Stimulated activated CD8-positive, alpha-beta memory T cell treated with anti-CD3 and anti-CD28 coated beads, Interleukin-7, amount 100 ng/mL, for 48 hours (primary cell): ENCODE measurements at places on chromosomes 12 and 14.
A peak's percentile ranks its signal among the peaks of the same experiment; 100 is the strongest.

DNA sequence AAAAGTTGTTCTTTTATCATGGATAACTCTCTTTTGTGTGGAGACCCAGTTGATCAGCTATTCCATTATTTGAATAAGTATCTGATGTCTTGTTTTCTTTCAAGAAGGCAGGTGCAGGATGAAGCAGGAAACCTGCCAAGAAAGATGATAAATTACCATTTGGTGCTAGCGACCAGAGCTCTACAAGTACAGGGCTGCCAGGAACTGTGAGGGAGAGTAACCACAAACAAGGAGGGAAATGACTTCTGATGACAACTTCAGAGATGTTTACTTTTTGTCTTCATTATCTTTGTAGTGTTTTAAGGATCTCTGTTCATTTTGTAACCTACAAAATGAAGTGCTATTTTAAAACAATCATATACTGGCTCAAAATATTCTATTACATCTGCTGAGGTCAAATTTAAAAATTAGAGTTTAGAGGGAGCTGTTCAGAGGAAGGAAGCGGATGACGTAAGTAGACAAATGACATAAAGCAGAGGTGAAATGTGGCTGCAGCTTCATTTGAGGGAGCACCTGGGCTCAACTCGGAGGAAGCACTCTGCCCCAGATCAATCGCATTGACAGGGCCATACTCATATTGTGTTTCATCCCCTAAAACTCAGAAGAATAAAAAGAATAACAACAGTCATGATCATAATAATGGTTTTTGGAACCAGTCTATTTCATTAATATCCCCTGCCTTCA, 226.8 kb downstream of the C12orf42 start:
- no peak for DNase-seq

GRCh38 chr12:126353604-126354003, 1288.4 kb downstream of the AACS start:
- DNase-seq: no peak

- DNase-seq: no peak
Measured at GRCh38 chr14:56528927-56529326, 50.7 kb upstream of the TMEM260 start.

GRCh38 chr14:92932448-92933395, 9.8 kb downstream of the CHGA start:
- DNase-seq: no peak

GRCh38 chr12:51368640-51369517, 22.3 kb downstream of the GALNT6 start:
- DNase-seq: peak; percentile 73

GRCh38 chr12:29816874-29817725, 33.4 kb upstream of the TMTC1 start:
- no peak for DNase-seq

GRCh38 chr14:104284636-104285507, 146.5 kb downstream of the KIF26A start:
- no peak for DNase-seq

DNA sequence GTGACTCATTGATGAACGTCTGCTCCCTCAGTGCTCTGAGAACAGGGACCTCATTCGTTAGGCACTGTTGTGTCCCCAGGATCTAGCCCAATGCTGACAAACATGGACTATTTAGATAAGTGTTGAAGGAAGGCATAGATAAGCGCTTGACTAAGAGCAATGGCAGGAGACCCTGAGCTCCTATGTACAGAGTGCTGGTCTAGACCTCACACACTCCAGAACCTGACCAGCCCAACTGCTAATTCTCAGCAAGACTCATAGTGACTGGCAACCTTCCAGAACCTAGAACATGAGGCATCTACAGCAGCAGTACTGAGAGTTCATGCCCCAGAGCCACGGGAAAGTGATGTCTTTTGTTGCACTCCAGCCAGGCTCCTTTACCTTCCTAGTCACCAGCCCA, 69.2 kb downstream of the CRACR2A start:
- no peak for DNase-seq

GRCh38 chr12:39526974-39527373, 84.1 kb upstream of the KIF21A start:
- no peak for DNase-seq

GRCh38 chr14:74457565-74457895, 31.5 kb upstream of the SYNDIG1L start:
- DNase-seq: no peak

GRCh38 chr12:116201908-116202307, 75.6 kb downstream of the MED13L start:
- no peak for DNase-seq

DNA sequence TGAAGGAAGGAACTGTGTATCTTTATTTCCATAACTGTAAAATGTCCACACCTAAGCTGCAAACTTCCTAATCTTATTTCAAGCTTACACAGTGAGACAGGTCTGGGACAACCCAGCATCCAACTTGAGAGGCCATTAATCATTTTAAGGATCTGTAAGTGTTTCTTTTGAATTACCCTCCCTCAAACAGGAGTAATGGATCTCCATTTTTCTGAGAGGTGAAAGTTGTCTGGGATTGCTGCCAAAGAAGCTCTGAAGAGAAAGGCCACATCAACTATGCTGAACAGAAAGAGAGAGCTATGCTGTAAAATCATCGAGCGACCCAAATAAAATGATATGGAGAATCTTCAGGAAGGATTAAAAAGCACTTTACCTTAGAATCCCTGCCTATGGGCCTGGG, 131.7 kb upstream of the CPNE8 start:
- no peak for DNase-seq

- DNase-seq: no peak
Measured at GRCh38 chr14:53620317-53620716, 336.3 kb downstream of the BMP4 start.

GRCh38 chr12:79125358-79125757, 260.8 kb downstream of the SYT1 start:
- DNase-seq: no peak

DNA sequence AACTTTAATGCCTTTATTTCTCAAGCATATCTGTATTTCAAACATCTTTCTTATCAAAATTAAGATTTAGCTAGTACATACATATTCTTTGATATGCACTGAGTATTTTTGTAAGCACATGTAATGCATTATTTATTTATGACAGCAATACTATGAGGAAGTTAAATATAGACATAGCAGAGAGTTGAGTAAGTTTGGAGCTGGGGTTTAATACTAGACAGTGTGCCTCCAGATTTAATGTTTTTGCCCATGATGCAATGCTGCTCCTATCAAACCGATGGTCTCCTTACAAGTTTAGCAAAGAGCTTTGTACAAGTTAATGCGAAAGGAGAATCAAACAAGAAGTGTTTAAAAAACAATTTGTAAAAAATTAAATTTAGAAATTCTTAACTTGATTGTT, 826.6 kb upstream of the MGAT4C start:
- no peak for DNase-seq

- DNase-seq: no peak
Measured at GRCh38 chr14:20412411-20412810, 890 bp downstream of the TEP1 start.

GRCh38 chr14:88481794-88482193, 73.0 kb downstream of the PTPN21 start:
- DNase-seq: no peak

DNA sequence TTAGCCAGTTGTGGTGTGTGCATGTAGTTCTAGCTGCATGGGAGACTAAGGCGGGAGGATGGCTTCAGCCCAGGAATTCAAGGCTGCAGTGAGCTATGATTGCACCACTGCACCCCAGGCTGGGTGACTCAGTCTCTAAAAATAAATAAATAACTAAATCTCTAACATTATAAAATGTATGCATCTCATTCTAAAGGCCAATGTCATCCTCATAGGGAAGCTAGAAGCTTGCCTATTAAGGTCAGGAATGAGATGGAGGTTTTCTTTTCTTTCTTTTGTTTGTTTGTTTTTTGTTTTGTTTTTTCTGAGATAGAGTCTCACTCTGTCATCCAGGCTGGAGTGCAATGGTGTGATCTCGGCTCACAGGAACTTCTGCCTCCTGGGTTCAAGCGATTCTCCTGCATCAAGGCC, 48.8 kb upstream of the PAPLN start:
- no peak for DNase-seq

- no peak for DNase-seq
Measured at GRCh38 chr12:64752032-64752431, 7.2 kb downstream of the GNS start.

GRCh38 chr12:62484233-62484632, 17.6 kb downstream of the MON2 start:
- no peak for DNase-seq

GRCh38 chr12:121778567-121779421, 14.7 kb downstream of the RHOF start:
- DNase-seq: no peak

DNA sequence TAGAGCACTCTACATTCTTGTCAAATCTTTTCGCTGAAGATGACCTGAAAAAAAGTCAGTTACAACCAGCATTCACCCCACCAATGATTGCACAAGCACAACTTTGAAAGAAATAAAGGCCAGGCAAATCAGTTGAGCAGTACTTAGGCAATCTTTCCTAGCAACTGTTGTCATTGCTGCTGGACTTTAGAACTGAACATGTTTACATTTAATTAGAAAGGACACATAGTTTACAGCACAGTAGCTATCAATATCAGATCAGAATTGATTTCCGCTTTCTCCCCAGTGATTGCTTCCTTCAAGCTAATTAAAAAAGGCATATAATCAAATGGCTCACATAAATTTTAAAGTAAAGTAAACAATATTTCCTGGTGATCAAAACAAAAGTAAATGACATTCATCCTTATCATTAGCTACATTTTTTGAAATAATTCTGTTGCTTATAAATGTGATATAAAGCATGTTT, 128.4 kb downstream of the FOXA1 start:
- DNase-seq: no peak

- no peak for DNase-seq
Measured at GRCh38 chr12:72074065-72074464, 135.4 kb downstream of the TPH2 start.

GRCh38 chr14:38078393-38078792, 129.3 kb upstream of the SSTR1 start:
- no peak for DNase-seq

- no peak for DNase-seq
Measured at GRCh38 chr12:52046859-52047258, 4.4 kb upstream of the NR4A1 start.

DNA sequence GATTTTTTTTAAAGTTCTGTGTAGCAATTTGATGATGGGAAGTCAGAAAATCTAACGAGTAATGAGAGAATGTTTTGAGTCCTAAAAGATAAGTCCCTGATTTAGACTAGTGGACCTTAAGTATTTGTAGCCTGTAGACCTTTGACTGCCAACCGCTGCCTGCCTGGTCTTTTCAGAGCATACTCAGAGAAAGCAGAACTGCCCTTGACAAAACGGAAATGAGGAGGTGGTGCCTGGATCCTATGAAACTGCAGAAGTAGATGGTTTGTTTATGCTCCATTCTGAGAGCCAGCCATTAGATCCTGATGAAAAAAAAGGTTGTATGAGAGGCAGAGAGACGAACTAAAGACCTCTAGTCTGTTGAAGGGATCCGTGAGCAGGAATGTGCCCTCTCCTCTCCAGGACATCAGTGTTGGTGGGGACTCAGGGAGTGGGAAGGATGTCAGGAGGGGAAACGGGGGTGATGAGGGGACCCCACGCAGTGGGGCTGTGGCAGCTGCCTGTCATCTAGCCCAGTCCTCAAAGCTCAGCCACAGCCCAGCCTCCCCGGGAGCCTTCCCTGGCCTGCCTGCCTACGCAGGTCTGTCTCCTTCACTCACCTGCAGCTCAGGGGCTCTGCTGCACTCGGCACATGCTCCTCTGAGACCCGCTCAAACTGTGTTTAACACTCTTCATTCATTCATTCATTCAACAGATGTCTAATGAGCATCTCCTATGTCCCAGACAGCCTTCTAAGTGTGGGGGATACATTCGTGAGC, 447.5 kb downstream of the AACS start:
- no peak for DNase-seq

- DNase-seq: no peak
Measured at GRCh38 chr12:66087365-66087943, 43.1 kb downstream of the LLPH start.

GRCh38 chr12:110581931-110582275, 1.2 kb downstream of the PPTC7 start:
- DNase-seq: no peak

- DNase-seq: no peak
Measured at GRCh38 chr12:43586646-43587245, 34.7 kb upstream of the ADAMTS20 start.

DNA sequence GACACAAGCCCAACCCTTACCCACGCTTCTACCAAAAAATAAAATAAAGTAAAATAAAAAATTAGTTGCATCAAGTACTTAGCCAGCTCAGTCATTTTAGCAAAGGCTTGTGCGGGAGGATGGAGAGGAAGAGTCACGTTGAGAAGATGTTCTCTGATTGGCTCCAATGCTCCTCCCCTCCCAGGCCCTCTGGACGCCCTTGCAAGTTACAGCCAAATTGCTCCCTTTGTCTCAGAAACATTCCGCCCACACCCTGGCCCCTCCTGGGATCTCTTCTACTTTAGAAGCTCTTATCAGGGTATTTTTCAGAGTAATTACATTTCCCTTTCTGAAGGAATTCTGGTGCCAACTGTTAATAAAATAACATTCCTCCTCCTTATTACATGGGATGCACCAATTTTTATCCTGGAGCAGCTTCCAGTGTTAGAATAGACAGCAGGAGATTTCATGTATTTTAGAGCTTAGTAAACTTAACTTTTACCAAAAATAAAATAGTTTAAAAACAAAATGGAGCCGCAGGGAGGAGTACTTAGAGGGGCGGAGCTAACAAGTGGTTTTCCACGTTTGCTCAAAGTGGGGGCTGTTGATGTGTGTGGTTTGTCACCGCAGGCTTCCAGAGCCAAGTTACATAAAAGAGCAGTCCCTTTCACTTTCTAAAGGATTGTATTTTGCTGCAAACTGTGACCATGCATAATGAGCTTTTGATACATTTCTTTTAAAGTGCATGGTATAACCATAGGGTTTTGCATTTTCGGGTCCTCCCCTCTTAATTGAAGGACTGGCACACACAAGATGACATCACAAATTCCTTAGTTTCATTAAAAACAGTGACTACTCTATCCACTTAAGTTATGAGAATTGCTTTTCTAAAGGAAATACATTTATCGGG, 71.7 kb upstream of the RAP1B start:
- peak; percentile 37 for DNase-seq

GRCh38 chr12:23096321-23096720, 471.4 kb downstream of the ETNK1 start:
- DNase-seq: no peak

- DNase-seq: peak; percentile 22
Measured at GRCh38 chr14:58426670-58427280, 556 bp downstream of the TIMM9 start.

- no peak for DNase-seq
Measured at GRCh38 chr12:3772380-3772779, 19.5 kb upstream of the CRACR2A start.

DNA sequence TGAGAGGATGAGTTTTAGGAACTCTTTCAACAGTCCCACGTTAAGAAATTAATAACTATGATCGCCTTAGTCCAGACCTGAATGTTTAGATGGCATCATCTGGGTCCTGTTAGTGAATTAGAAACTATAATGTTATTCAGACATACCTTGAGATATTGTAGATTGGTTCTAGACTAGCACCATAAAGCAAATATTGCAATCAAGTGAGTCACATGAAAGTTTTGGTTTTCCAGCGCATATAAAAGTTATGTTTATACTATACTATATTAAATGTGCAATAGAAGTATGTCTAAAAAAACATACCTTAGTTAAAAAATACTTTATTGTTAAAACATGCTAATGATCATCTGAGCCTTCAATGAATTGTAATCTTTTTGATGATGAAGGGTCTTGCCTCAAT, 106.6 kb upstream of the ATP2B1 start:
- DNase-seq: no peak

GRCh38 chr14:92692822-92693226, 55.6 kb downstream of the LGMN start:
- no peak for DNase-seq
